ENCODE measurements at places on chromosomes 5 and 9.

GRCh38 chr5:140182803-140183367, 7.9 kb downstream of the CYSTM1 start:
- no peak for DNase-seq

DNA sequence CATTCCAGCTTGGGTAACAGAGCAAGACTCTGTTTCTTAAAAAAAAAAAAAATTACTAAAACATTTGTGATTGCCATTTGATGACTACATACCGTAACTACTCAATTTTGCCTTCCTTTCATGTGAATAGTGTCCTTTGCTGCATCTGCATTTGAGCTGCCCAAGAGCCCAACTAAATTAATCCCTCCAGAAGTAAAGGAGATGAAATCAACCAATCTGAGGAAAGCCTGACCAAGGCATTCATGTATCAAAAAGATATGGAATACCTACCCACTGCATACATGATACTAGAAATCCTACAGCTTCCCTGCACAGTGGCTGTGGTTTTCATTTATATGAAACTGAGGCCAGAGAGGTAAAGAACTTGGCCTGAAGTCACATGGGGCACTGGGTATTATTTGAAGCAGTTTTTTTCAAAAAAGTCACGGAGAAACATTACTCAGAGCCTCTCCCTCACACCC, 177.5 kb downstream of the AOPEP start:
- DNase-seq, result no peak

DNA sequence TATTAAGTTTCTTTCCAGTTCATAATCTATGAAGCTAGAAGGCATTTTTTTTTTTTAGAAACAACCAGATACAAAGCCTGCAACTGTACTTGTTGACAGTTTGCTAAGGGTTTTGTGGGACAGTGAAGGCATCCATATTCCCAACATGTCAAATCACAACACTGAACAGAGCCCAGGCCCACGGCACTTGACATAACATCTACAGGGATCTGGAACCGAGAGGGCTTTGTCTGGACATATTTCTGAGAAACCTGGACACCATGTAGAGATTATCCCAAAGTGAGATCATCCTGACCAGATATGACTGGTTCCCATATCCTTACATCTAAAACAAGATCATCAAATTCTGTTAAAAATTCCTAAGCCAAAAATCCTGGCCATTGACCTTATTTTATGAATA, 336.3 kb downstream of the ACTL7B start:
- no peak for DNase-seq

DNA sequence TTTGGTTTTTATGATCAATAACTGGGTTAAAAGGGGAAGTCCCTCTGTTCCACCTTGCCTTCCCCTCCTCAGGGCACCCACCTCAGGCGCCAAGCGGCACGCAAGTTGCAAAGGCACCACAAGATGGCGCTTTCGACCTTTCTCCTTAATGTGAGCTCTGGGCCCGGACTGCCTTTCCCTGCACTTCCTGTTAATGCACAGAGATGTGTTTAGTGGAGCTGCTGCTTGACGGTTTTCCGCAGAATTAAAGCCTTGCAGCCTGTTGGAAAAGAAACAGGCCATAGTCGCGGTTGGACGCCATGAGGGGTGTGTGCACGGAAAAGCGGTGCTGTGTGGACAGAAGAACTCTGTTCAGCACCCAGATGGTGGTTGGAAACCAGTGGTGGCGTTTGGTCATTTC, 17.9 kb downstream of the CXCL14 start:
- DNase-seq, result no peak

GRCh38 chr9:134597041-134597913, 44.3 kb upstream of the COL5A1 start:
- no peak for DNase-seq

DNA sequence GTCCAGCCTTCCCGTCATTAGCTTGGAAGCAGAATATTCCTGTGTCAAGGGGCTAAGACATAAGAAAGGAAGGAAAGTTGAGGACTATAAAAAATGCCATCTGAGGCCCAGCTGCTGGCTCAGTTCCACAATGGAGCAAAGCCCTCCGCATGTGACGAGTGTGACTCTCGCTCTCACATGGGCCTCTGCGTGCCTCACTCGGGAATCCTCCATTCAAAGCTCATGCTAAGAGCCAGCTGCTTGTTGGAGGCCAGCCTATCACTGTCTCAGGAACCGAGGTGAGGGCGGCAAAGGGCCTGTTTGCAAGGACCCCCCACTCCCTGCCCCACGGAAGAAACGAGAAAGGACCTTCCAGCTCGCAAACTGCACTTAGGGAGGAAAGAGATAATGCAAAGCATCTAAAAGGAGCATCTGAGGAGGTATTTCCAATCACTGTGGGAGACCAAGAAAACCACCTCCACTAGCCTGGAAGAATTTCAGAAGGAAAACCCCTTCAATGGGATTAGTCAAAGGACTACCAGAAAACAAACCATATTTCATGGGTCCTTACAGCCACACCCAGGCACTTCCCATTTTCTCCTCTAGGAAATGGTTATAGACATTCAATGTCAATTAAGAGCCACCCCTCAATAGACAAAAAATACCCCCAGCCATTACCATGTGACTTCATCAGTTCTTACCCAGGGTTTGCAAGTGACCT, 95.3 kb downstream of the PRRT1B start:
- no peak for DNase-seq

DNA sequence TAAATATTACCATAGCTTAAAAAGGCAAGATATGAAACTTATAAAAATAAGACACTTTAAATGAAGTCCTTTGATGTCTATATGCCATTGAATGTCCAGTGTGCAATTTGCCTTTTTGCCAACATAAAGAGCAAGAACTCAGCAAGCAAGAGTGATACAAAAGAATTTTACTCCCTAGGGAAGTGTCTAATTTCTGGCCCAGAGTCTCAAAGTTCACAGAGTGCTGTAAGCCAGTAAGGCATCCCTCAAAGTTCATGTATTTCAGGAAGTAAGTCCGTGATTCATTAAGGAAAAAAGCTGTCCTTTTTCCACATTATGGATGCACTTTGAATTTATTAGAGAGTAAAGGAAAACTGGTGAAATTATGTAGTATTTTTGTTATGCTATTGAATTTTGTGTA, 185.2 kb downstream of the CCDC171 start:
- DNase-seq, result no peak

DNA sequence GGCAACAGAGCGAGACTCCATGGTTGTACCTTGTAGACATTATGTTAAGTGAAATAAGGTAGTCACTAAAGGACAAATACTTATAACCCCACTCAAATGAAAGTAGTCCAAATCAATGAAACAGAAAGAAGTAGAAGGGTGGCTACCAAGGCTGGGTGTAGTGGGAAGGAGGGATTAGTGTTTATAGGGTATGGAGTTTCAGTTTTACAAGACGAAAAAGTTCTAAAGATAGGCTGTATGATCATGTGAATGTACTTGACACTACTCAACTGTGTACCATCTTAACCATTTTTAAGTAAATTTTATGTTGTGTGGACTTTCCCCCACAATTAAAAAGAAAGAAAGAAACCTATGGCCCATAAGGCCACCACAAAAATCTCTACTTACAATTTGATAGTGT, 32.2 kb downstream of the ALDH7A1 start:
- DNase-seq, result no peak

DNA sequence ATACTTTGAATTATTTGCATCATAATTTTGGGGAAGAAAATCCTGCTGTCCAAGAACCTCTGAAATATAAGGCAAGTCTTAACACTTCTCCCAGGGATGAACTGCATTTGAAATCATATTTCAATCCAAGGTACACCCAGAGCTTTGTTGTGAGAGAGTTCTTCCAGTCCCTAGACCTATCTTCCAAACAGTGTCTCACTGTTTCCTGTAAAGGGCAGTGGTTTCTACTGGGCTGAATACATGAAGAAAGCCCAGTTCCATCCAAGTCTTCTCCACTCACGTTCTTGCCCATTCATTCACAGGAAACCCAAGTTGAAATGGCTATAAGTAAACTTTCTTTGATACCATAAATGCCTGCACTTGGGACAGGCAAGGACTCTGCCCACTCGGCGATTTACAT, 108.3 kb upstream of the LHFPL2 start:
- DNase-seq, result no peak

- DNase-seq, result no peak
These were observed 42.6 kb upstream of the KIF2A start for GRCh38 chr5:62263401-62263800.

DNA sequence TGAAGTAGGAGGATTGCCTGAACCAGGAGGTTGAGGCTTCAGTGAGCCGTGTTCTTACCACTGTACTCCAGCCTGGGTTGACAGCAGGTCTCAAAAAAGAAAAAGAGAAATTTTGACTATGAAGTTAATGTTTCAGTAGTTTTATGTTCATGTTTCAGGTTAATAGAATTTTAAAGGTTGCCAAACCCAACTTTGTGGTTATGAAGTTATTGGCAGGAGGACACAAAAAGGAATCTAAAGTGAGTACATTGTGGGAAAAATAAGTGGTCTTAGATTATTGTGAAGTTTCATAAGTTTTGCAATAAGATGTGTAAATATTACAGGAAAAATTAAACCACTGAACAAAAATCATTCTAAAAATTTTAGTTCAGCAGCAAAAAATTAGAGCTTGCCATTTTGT, 78.6 kb downstream of the GOLM1 start:
- no peak for DNase-seq

DNA sequence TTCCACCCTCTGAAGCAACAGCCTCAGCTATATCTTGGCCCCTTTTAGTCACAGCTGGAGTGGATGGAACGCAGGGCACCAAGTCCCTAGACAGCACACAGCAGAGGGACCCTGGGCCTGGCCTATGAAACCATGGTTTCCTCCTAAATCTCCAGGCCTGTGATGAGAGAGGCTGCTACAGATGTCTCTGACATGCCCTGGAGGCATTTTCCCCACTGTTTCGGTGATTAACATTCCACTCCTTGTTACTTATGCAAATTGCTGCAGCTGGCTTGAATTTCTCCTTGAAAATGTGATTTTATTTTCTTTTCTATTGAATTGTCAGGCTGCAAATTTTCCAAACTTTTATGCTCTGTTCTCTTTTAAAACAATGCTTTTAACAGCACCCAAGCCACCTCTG, 384.8 kb downstream of the PRR16 start:
- DNase-seq, result no peak

- DNase-seq, result no peak
These were observed 17.7 kb downstream of the ADAMTSL2 start for GRCh38 chr9:133552236-133552635.

DNA sequence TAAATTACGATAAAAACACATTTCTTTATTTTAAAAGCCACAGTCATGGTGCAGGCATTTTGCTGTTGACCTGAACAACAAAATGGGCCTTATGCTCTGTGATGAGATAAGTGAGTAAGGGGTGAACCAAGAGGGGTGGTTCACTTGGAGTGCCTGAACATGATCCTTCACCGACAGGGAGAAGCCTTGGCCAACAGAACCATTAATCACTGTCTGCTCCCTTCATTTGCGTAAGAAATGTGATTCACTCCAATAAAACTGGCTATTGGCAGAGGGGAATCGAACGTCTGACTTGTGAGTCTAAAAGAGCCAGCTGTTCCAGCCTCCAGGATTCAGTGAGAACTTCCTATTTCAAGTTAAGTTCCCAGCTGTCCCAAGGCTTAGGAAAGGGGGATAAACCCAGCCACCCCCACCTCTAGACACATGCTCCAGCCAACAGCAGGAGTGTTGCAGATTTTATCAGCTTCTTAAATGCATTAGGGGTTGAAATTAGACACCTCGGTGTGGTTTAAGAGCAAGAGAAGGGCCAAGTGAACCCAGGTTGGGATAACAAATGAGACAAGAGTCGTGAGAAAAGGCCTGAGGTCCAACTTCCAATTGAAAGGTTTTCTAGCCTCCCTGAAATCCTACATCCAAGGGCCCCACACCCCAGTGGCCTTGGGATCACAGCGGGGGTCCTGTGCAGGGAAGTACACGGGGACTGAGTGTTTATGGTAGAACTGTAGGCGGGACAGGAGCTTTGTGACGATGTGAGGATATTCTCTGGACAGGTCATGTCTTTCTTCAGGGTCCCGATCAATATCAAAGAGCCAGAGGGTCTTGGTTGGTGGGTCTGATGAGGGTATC, 131.4 kb upstream of the LHFPL2 start:
- DNase-seq, result no peak

DNA sequence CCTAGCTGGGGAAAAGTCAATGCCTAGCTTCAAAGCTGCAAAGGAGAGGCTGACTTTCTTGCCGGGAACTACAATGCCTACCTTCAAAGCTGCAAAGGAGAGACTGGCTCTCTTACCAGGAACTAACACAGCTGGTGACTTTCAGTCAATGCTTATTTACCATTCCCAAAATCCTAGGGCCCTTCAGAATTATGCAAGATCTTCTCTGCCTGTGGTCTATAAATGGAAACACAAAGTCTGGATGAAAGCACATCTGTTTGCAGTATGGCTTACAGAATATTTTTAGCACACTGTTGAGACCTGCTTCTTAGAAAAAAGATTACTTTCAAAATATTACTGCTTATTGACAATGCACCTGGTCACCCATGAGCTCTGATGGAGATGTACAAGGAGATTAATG, 259.4 kb downstream of the PLK2 start:
- no peak for DNase-seq

DNA sequence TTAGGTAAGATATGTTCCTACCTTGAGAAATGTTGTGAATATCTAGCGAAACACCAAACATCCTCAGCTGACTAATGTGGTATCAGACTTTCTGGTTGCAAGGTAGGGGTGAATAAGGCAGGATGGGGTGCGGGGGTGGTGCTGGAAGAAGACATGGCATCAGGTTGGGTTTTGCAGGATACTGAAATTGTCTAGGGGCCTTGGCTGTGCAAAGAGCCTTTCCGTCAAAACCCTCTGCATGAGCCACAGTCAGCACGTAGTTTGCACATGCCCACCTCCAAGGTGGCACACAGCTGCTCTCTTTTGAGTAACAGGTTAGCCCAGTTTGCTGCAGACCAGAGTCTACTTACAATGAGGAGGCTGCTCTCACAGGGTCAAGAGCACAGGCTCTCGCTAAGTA, 42.0 kb downstream of the SFXN1 start:
- no peak for DNase-seq

All from stimulated activated CD4-positive, alpha-beta T cell treated with anti-CD3 and anti-CD28 coated beads, Interleukin-1b, Interleukin-23, amount 100 ng/mL, for 1 hour (primary cell).